ENCODE measurements at places on chromosomes 2 and 18.

DNA sequence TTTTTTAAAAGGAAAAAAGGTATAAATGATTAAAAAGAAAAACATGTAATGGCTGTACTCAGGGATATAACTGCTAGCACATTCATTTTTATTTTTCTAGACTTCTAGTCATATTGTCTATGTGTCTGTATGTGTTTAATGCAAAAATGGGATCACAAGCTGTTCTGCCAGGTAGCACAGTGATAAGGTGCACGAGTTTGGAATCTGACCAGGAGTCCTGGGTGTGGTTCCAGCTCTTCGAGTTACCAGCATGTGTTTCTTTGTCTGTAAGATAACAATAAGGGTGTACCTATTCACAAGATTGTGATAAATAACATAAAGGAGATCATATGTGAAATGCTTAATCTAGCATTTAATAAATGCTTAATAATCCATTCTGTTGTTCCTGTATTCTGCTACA, 145.3 kb downstream of the PKP4 start:
- no peak for DNase-seq

GRCh38 chr18:79544386-79544963, 135.1 kb upstream of the CTDP1 start:
- DNase-seq, result no peak

GRCh38 chr2:152609154-152609553, 108.1 kb downstream of the PRPF40A start:
- DNase-seq, result no peak

GRCh38 chr18:61771861-61772260, 120.9 kb downstream of the RNF152 start:
- DNase-seq, result no peak

GRCh38 chr2:54941248-54941984, 108.8 kb downstream of the RTN4 start:
- no peak for DNase-seq

- DNase-seq, result no peak
Measured at GRCh38 chr18:56952026-56952425, 194.9 kb upstream of the BOD1L2 start.

- DNase-seq, result no peak
Measured at GRCh38 chr2:144939590-144939989, 419.7 kb upstream of the ZEB2 start.

DNA sequence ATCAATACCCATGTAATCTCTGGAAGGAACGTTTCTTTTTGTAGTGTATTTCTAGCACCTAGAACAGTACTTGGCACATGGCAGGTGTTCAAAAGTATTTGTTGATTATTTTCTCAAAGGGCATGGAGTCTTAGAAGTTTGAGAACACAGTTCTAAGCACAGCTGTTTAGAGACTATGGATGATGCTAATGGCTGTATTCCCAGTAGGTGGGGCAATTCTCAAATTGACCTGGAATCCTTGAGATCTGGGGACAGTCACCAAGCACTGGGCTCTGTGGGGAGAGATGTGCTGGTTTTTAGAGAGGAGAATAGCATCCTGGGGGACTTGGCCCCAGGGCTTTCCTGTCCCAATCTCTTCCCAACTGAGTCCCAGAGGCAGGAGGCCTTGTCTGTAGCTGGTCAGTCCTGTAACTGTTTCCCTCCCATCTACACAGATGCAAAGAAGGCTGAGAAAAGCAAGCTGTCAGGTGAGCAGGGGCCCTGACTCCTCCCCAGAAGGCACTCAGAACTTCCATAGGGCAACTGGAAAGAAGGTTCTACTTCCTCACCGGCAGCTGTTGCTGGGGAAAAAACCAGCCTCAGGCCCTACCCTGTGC, 17.5 kb upstream of the IL36G start:
- DNase-seq, result no peak

- DNase-seq, result no peak
Measured at GRCh38 chr18:906416-907114, 1.9 kb downstream of the ADCYAP1 start.

DNA sequence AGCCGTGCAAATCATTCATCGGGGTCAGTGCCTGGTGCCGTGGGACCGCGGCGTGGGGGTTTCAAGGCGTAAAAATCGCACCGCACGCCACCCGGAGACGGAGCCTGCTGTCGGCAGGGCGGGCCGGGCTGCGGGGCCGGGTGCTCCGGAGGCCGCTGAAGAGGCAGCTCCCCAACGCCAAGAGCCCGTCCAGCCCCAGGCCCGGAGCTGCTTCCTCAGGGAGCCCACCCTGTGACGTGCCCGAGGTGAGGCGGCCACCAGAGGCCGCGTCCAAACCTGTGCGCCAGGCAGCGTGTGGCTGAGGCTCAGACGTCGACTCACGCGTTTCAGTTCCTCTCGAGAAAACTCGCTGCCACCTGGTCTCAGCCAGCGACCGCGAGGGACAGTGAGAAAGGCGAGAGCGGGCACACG, 98.1 kb downstream of the NFATC1 start:
- DNase-seq, result no peak

DNA sequence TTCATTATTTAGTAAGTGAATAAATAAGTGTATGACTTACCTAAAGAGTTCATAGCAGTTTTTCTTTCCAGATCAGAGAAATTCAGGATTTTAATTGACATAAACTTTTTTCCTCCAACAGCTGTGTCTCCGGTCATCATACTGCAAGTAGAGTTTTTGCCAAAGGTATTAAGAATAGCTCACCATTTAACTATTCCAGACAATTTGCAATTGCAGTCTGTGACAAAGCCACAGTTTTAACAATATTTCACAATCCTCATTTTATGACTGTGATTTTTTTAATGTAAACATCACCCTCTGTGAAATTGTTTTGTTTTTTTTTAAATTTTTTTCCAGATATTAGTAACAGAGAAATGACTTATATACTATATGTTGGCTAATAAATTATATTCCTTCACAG, 199.1 kb downstream of the TRIB2 start:
- no peak for DNase-seq

- DNase-seq, result no peak
Measured at GRCh38 chr2:230814616-230815015, 50.1 kb upstream of the ITM2C start.

- DNase-seq, result no peak
Measured at GRCh38 chr2:65532326-65532725, 99.9 kb upstream of the SPRED2 start.

GRCh38 chr18:76627444-76627843, 132.4 kb upstream of the ZNF516 start:
- DNase-seq, result no peak

DNA sequence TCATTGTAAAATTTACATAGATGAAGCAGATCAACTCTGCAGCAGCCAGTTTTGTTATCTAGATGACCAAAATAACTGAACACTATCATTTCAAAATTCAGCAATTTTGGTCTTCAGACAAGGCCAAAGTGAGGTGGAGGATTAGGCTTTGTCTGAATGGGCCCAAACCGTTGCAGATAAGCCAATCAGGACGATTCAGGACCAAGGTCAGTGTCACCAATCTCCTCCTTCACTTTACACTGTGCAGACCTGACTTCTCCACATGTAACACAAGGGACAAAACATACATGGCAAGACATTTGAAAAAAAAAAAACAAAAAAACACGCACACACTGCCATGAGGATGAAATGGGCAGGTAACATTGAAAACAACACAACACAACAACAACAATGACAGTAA, 211.2 kb downstream of the NAPG start:
- no peak for DNase-seq

DNA sequence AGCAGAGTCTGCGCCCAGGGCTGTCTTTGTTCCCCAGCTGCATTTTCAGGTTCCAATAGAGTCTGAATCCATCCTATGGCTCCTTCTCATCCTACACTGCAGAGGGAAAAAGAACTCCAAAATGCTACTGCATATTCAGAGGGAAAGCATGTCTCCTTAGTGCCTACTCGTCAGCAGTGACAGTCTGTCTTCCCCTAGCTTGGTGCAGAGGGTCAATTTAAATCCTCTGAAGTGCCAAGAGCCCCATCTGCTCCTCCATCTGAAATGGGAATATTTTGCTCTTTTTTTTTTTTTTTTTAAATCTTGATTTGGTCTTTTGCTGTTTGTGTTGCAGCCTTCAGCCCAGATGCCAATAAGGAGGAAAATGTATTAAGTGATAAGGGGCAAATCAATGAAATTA, 199.3 kb downstream of the RNF144A start:
- no peak for DNase-seq

DNA sequence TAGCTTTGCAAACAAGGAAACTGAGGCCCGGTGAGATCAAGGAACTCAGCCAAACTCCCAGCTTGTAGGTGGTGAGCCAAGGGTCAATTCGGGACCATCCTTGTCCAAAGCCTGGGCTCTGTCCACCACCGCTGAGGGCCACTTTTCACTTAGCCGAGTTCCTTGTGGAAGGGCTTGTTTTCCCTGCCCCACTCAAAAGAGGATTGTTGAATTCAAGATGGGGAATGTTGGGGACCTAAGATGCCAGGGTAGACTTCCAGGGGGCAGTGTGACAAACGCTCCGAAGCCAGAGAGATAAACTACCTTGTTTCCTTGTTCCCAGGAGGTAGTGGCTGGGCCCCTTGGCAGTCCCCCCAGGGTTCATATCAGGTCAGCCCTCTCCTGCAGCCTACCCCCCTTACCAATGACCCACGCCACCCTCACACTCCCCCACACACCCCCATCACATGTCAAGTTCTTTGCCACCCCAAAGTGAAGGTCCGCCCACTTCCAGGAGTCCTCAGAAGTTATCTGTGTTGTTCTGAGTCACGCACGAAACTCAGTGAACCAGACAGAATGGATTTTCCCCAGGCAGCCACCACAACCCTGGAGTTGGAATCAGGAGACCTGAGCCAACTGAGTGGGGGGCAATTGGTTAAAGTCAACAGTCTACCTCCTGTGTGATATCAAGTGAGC, 10.3 kb upstream of the ATOH8 start:
- DNase-seq, result no peak

- DNase-seq, result no peak
Measured at GRCh38 chr2:123976054-123976648, 48.9 kb upstream of the CNTNAP5 start.

- no peak for DNase-seq
Measured at GRCh38 chr2:158845859-158846258, 50.7 kb downstream of the DAPL1 start.

GRCh38 chr2:223228871-223229270, 176.9 kb downstream of the KCNE4 start:
- DNase-seq, result no peak

GRCh38 chr2:85259879-85260278, 67.9 kb downstream of the TGOLN2 start:
- DNase-seq, result no peak

- no peak for DNase-seq
Measured at GRCh38 chr2:10841547-10842219, 29.1 kb upstream of the PDIA6 start.

Data from nucleus accumbens (tissue), 56 donors.